ENCODE measurements at places on chromosomes 11 and 22.
A peak's percentile ranks its signal among the peaks of the same experiment; 100 is the strongest.

GRCh38 chr22:41768430-41768829 is 32.0 kb upstream of the CCDC134 start:
- DNase-seq: no peak

- DNase-seq: no peak
These were observed 117.2 kb downstream of the APIP start for GRCh38 chr11:34798985-34799384.

- no peak for DNase-seq
These were observed 140.9 kb upstream of the MTNR1B start for GRCh38 chr11:92828556-92828955.

GRCh38 chr11:64148226-64148916 is 17.5 kb downstream of the MACROD1 start:
- peak; percentile 63 for DNase-seq

DNA sequence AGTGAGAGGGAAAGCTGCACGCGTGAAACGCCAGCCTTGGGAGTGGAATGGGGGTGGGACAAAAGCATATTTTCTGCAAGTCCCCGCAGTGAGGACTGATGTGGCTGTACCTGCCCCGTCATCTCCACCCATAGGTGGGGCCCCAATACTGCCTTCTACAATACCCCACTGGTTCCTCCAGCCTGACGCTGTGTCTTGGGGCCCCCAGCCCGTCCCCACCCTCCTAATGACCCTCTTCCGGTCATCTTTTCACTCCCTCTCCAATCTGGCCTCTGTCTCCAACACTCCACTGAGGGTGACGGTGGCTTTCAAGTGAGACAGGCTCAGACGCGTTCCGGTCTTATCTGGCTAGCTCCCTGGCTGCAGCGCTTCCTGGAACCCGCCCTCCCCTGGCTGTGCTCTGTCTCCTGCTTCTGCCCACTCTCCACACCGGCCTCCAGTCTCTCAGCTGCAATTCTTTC is 104.2 kb downstream of the MICAL3 start:
- no peak for DNase-seq

DNA sequence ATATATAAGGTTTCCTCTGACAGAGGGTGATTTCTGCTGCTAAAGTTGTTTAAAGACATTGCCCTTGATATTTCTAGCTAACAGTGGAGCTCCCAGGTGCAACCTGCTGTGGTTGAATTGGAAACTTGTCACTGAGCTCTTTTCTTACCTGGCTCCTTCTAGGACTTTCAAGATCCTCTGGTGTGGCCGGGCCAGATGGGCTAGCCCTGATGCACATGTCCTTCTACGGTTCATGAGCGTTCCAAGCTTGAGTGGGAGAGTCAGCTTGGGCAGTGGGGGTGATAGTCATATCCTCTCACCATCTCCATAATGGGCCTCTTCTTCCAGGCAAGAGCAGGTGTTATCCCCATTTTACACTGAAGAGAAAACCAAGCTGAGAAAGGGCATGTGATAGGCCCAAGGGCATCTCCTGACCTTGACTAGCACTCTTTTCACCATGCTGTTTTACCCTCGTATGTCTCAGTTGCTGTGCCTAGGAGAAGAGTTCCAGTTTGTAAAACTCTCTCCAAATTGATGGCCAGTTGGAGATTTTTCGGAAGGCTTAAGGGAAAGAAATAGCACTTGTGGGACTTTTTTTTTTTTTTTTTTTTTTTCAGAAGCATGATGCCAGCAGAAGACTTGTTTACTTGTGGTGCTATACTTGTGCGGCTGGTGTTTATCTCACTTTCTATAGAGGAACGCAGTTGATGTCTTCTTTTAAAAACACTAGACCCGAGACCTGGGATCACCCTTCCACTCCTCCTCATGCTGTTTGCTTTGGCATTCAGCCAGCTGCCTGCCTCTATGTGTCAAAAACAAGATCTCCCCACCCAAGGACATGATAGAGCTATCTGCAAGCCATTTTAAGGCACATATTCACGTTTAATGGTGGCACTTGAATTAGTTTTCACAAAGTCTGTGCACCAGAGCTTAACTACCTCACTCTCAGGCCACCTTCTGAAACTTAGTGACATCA is 32.6 kb downstream of the TEAD1 start:
- DNase-seq: no peak

- no peak for DNase-seq
These were observed 5.1 kb downstream of the CHKA start for GRCh38 chr11:68116126-68116525.

DNA sequence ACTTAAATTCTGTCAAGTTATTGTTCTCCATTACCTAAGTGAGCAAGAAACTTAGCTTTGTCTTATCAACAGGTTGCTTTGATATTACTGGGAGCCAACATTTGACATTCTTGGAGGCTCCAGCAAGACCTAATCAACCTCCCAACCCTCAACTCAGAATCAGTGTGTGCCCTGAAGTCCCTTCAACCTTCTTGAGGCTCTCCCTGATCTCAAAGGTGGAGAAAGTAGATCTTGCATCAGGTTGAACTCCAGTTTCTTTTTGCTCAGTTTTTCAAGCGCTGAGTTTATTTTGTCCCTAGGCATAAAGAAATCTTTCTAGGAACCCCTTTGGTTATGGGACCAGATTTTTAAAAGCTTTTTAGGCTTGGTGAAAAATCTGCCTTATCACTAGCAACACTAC is 1.4 kb downstream of the FAM111A start:
- no peak for DNase-seq

DNA sequence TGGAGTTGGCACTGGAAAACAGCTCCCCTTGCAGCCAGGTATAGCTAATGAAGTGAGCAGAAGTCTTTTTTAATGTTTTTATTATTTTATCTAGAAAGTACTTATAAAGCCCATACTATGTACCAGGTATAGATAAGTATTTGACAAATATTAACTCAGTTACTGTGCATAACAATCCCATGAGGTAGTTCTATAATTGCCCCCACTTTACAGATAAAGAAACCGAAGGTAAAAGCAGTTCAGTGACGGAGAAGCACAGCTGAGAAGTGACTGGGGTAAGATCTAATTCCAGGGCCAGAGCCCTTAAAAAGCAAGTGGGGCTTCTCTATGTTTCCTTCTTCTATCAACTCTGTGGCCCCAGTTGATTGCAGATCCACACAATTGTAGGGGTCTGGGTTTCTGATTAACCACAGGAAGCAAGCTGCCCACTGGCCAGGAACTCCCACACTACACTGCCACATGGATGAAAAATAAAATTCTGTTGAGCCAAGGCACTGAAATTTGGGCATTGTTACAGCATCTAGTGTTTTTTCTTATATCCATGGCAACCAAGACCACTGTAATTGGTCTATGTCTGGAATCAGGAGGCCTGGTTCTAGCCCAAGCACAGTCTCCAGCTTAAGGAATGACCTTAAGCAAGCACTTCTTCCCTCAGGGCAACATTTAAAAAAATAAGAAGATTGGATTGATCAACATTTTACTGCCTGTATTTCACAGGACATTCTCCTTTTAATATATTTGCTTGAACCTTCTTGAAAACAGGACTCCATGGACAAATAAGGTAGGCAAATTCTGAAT is 55.3 kb upstream of the TEAD1 start:
- DNase-seq: no peak

GRCh38 chr22:20785415-20785814 is 11.5 kb downstream of the SERPIND1 start:
- DNase-seq: no peak

DNA sequence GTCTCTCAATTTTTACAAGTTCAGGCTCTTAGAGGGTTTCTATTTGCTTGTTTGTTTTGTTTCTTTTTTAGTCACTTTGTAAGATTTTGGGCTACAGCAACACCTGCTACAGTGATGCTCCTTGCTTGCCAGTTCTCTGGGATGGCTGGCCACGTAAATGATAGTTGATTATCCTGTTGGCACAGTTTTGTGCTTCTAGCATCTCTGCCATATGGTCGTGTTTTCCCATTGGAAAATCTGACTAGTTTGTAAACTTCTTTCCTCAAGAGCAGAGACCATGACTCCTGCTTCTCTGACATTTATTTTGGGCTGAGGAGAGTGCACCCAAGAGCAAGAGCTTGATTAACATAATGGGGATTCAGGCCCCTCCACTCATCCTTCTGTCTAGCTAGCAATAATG is 1621.6 kb upstream of the RAG2 start:
- DNase-seq: no peak

DNA sequence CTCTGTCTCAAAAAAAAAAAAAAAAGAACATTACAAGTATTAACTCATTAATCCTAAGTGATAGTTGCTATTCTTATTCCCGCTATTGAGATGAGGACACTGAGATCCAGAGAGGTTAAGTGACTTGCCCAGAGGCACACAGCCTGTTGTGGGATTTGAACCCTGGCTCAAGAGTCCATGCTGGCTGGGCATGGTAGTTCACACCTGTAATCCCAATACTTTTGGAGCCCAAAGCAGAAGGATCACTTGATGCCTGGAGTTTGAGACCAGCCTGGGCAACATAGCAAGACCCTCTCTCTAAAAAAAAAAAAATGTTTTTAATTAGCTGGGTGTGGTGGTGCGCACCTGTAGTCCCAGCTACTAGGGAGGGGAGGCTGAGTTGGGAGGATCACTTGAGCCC is 4.1 kb downstream of the GCAT start:
- no peak for DNase-seq

- DNase-seq: no peak
These were observed 48.6 kb upstream of the PARVG start for GRCh38 chr22:44131989-44132685.

DNA sequence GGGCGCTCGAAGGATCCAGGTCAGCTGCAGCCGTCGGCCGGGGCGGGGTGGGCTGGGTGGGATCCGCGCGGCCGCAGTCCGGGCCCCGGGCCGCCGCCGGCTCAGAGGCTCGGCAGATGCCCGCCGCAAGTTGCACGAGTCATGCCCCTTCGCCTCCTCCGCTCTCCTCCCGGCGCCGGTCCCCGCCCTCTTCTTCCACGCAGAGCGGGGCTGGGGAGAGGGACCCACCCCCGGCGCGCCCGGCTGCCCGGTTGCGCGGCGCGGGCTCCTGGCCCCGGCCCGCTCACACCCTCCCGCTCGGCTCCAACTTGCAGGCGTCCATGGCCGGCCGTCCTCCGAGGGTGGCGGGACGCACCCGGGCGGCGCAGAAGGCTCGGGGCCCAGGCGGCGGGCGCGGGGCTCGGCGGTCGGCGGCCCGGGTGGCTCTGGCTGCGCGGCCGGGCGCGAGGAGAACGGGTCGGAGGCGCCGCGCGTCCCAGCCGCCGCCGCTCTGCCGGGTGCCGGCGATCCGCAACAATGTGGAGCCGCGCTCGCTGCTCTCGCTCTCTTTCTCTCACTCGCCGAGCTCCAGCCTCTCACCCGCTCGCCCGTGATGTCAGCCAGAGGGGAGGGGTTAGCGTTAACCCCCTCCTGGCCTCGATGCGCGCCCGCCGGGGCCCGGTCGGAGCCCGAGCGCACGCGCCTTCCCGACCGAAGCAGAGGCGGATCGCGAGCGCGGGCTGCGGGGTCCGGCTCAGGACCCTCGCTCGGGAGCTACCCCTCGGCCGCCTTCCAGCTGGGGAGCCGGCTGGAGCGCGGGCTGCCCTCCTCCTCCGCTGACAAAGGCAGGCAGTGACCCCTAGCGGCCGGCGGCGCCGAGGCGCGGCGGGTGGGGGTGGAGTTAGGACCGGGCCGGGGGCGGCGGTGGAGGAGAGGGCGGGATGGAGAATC is at the start of gene NECTIN1:
Gene NECTIN1, minus strand, starts transcription at position 550 of the 930 bp plus-strand sequence. CDS start 647 bp downstream, outside the sequence.
- peak; percentile 67 for DNase-seq

- DNase-seq: no peak
These were observed 40.7 kb upstream of the TMEM135 start for GRCh38 chr11:86996953-86997570.

GRCh38 chr11:292211-293121 is 3.5 kb downstream of the PGGHG start:
- DNase-seq: no peak

DNA sequence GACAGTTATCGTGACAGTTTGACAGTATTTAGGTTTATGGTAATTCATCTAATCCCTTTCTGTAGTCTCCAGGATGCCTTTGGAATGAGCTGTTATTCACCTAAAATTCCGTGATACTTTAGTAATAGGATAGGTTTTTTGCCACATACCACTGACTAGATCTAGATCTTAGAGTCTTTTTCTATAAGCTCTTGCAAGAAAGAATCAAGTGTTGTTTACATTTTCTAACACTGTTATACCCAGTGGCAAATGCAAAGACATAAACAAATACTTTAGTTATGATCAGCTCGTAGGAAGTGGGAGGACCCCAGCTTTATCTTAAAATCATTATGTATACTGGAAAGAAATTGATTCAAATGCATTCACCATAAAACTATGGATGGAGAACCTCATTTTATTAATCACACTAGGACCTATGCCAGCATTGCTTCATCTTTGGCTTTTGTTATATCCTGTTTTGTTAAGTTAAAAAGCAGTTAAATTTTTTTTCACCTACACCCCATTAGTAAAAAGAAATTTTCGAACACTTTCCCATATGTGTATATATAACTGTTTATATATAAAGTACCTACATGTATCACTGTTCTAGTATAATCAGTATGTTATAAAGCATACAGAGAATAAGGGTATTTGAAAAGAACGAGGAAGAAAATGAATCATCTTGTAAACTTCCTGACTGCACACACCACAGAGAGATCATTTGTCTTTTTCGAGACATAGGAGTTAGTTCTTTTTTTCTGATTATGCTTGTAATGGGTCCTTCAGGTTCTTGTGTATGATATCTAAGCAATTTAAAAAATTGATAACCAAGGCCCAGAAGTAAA is 60.9 kb downstream of the PDHX start:
- no peak for DNase-seq

GRCh38 chr11:65575568-65576231 is at the start of gene EHBP1L1:
Gene EHBP1L1, plus strand, starts transcription at chr11:65576053. Its CDS starts 250 bp downstream, at chr11:65576303.
- peak; percentile 86 for DNase-seq

- no peak for DNase-seq
These were observed 7.5 kb downstream of the C11orf21 start for GRCh38 chr11:2293984-2294925.

GRCh38 chr22:38455530-38456271 is 702 bp upstream of the KCNJ4 start:
- no peak for DNase-seq
